ENCODE measurements at places on chromosomes 1 and 21. TPM values are rescaled to one million over a fixed set of nuclear protein-coding genes. Genes with fewer than 3 reads are reported as not detected.

Gene SLAMF6
- not detected for total RNA-seq

Gene SCCPDH
- 25.0 TPM for total RNA-seq

Gene JUN
- 100 TPM for total RNA-seq

Gene ARMH1
- 2.5 TPM for total RNA-seq

Gene PRDM16
- total RNA-seq, result 1.5 TPM

DNA sequence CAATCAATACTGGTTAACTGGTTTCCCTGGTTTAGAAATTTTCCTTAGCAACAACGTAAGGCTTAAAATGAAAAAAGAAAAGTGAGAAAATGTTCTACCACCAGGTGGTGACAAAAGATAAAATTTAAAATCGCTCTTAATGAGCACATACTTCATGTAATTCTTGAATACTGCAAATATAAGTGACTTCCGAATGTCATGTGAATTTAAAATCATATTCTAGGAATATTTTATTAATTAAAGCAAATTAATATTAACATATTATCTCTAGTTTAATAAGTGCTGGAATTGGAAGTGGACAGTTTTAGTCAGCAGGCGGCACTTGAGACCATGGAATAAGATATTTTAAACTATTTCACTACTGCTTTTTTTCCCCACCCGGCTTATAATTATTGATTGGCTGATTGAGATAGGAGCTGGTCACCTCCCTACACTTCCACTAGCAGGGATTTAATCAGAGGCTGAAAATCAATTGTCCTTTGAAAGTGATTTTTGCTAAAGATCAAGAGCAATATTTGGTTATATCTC lies 5.0 kb upstream of the ADAMTS1 start:
- H3K4me1 ChIP-seq, result peaks cover 5% of the 10 kb centered on the region
- H3K4me3 ChIP-seq, result no peak overlapping the region
- peak; percentile 7 for DNase-seq
- H3K36me3 ChIP-seq, result no peaks in the 10 kb centered on the region

DNA sequence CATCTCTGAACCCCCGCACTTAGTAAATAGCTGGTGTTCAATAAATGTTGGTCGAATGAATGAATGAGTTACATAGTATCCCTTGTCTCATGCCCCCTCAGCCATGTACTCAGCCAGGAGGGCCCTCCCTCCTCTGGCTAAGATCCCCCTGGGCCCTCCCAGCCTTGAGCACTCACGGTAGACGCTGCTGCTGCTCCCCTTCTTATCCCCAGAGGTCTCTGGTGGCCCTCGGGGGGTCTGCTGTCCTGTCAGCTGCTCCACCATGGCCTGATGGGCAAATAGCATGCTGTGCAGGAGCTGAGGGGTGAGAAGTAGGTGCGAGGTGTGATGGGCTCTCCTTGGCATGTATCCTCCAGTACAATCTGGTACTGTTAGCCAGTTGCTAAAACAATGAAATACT lies 1.9 kb downstream of the ETV3L start:
- H3K27me3 ChIP-seq, result no peaks in the 10 kb centered on the region
- no peaks in the 10 kb centered on the region for H3K36me3 ChIP-seq
- no peak for DNase-seq
- H3K27ac ChIP-seq, result no peak overlapping the region
- no peak overlapping the region for H3K4me3 ChIP-seq
- no peaks in the 10 kb centered on the region for H3K4me1 ChIP-seq

DNA sequence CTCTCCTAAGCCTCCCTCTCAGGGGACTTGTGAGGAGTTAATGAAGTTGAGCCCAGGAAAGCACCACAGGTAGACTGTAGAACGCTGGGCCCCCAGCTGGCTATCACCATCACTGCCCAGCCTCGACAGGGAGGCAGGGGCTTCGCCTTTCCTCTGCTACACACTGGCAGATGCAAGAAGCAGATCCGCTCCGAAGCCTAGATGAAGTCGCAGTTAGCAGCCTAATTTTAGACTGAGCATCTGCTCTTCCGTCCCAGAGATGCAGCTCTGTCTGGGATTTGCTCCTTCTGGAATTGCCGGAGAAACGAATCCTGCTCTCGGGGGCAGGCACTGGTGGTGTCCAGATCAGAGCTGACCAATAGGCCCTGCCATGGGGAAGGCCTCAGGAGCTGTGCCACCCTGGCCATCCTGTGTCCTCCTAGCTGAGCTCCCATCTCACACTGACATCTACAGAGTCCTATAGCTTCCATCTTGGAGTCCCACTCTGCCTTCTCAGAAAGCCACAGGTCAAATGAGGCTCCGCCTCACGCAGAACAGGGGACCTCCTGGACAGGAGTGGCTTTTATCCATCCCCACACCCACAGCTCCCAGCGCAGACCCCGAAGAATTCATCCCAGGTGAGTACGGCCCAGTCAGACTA lies 186.8 kb upstream of the EDN2 start:
- H3K27ac ChIP-seq, result peak overlapping the region; percentile 79
- no peak for DNase-seq
- H3K27me3 ChIP-seq, result no peaks in the 10 kb centered on the region
- H3K36me3 ChIP-seq, result no peaks in the 10 kb centered on the region
- peaks cover 50% of the 10 kb centered on the region for H3K4me1 ChIP-seq
- H3K4me3 ChIP-seq, result no peak overlapping the region

DNA sequence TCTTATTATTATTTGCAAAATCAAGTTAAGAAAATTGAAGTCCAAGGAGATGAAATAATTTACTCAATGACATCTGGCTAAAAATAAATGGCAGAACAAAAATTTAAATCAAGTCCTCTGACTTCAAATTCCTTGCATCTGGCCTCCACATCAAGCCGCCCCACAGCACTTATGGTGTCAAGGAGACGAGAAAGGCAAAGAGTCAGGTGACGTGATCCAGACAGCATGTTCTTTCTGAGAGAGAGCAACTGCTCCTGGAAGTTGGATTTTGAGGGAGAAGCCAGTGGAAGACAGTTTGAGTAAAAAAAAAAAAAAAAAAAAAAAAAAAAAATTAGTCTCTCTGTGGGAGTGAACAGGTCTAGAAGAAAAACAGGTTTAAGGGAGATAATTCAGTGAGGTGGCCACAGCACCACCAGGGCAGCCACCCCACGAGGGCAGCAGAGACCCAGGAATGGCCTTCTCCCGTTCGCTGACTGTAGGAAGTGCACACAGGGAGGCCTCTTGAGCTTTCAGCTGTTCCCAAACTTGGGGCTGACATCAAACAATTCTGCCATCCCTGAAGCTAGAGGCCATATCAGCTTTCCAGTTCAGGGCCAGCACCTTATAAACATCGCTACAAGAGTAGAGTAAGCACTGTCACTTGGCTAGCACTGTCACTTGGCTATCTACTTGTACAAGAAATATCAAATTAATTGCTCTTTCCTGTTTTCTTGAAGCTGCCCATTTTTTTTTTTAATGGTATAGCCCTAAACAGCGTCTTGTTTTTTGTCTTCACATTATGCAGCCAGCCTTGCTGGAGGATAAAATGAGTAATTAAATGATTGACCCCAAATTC lies 7.8 kb downstream of the C1orf162 start:
- no peak overlapping the region for H3K4me3 ChIP-seq
- no peaks in the 10 kb centered on the region for H3K36me3 ChIP-seq
- H3K4me1 ChIP-seq, result no peaks in the 10 kb centered on the region
- H3K27ac ChIP-seq, result no peak overlapping the region

DNA sequence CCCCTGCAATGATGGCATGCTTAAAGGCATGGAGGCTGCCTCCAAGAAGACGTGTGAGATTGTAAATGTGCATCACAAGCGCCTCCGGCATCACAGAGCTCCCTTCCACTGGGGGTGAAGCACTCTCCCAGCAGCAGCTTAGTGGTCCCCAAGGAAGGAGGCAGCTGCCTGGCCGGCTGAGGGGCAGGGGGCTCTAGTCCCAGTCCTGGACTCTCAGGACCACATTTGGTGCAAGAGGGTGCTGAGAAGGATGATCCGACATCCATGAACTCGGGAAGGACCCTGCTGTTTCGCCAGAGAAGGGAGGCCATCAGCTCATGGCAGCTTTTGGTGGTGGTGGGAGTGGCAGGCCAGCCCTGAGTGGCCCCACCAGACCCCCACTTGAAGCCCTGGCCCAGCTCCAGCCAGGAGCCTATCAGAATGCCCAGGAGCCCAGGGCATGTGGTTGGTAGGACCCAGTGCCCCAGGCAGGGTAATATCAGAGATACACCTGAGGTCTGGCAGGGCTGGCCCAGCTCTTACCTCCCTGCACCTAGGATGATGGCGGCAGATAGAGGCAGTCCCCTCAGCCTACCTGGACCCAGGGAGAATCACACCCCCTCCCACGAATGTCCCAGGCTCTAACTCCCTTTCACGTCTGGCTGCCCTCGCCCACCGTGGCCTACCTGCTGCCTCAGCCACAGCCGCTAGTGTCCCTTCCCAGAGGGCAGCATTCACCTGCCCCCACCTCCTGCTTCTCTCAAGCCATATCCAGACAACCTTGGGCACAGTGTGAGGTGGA lies 2.4 kb upstream of the WNT9A start:
- DNase-seq, result no peak
- H3K4me3 ChIP-seq, result no peak overlapping the region
- H3K4me1 ChIP-seq, result peaks cover 18% of the 10 kb centered on the region
- H3K27ac ChIP-seq, result no peak overlapping the region
- peaks cover 2% of the 10 kb centered on the region for H3K27me3 ChIP-seq
- H3K36me3 ChIP-seq, result no peaks in the 10 kb centered on the region

- H3K4me1 ChIP-seq, result peaks cover 28% of the 10 kb centered on the region
- DNase-seq, result peak; percentile 52
- H3K27me3 ChIP-seq, result no peaks in the 10 kb centered on the region
- H3K36me3 ChIP-seq, result peaks cover 2% of the 10 kb centered on the region
Observed at GRCh38 chr1:23168445-23169194, at the start of gene LUZP1. TSS of gene LUZP1 (minus strand) at chr1:23168856.

- no peaks in the 10 kb centered on the region for H3K4me1 ChIP-seq
- H3K36me3 ChIP-seq, result no peaks in the 10 kb centered on the region
- H3K4me3 ChIP-seq, result no peak overlapping the region
- peaks cover 6% of the 10 kb centered on the region for H3K27me3 ChIP-seq
- no peak for DNase-seq
Observed at GRCh38 chr1:145877923-145878486, 7.7 kb downstream of the ANKRD35 start.

Data from astrocyte (in vitro differentiated cells and primary cell).